CD14-positive monocyte (primary cell): ENCODE measurements at places on chromosomes 2 and 18.

GRCh38 chr2:200417366-200417765, 92.5 kb downstream of the KCTD18 start:
- DNase-seq: no peak

DNA sequence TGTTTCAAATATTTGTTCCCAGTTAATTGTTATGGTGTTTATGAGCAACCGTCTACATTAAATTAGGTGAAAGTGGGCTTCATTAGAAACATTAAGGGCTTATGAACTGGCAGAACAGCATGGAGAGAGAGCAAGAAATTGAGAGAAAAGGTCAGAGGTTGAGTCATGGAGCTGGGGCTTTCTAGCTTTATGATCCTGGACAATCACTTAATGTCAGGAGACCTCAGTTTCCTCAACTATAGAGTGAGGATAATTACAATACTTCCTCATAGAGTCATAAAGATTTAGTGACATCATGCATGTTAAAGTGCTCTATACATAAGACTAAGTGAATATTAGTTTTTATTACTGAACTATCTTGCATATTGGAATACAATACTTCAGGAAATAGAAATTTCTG, 83.9 kb downstream of the PLCL1 start:
- peak; percentile 90 for DNase-seq

DNA sequence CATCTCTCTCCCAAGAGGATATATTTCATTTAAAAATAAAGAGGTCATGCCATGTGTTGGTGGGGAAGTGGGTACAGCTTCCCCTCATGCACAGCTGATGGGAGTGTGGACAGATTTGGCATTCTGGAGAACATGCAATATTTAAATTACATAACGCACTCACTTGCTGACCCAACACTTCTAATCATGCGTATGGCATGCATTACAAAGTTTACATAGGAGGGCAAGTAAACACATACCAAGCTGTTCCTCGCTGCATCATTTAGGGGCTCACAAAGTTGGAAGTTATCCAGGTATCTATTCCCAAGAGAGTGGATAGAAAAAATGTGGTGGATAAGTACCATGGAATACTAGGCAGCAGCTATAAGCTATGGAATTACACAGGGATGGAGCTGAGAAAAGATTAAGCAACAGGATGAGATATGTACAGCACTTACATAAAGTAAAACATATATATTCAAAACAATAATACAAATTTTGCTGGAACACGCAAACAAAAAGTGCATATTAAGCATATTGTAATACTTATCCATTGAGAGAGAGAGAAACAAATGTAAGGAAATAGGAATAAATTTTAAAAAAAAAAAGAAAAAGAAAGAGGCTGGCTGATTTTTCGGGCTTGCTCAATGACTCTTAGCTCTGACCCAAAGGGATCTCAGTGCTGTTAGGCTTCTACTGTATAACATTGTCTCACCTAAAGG, 11.0 kb downstream of the CYP1B1 start:
- DNase-seq: peak; percentile 16

DNA sequence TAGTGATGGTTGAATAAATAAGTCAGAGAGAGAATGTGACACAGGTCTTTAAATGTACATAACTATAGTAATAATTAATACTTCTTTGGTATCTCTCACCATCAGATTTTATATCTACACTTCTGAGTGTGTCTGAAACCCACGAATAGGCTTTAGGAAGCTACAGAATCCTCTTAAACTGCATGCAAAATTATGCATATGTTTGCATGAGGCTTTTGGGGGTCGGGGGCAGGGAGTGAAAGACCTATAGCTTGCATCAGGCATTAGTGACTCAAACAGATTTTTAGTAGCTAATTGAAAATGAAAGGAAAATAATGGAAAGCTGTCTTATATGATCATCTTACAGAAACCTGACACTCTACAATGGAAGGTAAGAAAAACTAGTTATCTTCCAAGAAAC, 14.9 kb downstream of the LRPPRC start:
- no peak for DNase-seq

- no peak for DNase-seq
Measured at GRCh38 chr18:63697097-63697660, 5.6 kb upstream of the SERPINB11 start.

DNA sequence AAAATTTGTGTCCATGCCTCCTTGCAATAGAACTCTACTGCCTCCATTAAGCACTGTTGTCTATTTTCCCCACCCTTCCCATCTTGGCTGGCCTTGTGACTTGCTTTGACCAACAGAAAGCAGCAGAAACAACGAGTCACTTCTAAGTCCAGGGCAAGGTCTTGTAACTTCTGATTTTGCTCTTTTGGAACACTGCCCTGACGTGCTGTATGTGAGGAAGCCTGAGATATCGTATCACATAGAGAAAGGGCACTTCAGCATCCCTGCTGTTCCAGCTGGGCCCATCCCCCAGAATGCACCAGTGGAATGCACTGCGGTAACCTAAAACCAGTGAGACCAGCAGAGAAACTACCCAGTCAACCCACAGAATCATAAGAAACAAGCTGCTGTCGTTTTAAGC, 28.1 kb downstream of the NCKAP1 start:
- DNase-seq: no peak

DNA sequence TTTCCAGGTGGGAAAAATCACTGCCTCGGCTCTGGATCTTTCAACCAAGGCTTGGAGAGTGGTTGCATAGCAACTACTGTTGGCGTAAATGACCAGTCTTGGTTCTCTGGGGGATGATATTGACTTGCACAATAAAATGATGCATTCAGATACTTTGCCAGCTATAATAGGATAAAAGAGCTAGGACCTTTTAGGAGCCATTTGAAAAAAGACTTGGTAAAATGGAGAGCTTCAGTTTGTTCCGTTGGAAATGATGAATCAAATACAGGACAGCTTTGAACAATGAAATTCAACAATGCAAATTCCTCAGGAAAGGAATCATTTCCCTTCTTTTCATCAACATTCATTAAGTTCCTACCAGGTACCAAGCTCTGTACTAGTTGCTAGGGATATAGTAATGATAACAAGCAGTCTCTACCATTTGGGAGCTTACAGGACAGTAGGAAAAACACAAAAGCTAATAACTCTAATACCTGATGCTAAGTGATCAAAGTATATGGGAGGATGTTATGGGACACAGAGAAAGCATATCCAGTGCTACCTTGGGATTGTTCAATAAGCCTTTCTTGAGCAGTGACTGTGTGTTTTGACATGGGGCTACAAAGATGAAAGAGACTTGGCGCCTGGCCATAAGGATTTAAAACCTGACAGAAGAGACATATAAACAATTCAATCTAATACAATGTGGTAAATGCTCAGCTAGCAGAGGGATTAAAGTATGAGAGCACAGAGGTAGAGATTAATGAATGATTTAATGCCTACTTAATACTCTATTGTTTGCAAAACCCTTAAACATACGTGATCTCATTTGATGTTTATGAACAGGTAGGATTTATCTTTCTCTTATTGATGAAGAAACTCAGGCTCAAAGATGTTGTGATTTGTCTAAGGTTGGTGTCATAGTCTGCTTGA, 110.7 kb downstream of the QPCT start:
- DNase-seq: no peak

GRCh38 chr2:55009277-55010060, 40.8 kb downstream of the RTN4 start:
- DNase-seq: peak; percentile 16

- DNase-seq: no peak
Measured at GRCh38 chr2:38945372-38945771, 55.7 kb downstream of the ARHGEF33 start.

- DNase-seq: no peak
Measured at GRCh38 chr2:188677142-188677541, 297.0 kb upstream of the COL3A1 start.

DNA sequence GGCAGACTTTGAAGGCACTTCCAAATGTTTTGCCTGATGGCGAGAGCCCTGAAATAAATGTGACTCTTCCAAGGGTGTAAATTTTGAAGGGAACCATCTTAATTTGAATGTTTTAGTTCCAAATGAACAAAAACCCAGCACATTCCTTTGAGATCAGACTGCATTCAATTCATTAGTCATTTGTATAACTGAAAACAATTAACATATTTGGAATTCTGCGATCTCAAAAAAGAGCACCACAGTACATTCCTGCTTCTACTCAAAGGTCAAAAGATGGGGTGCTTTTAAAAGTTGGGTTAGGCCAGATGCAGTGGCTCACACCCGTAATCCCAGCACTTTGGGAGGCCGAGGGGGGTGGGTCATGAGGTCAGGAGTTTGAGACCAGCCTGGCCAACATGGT, 38.2 kb upstream of the CHRNA1 start:
- DNase-seq: no peak
